Activated CD4-positive, alpha-beta T cell treated with anti-CD3 and anti-CD28 coated beads, Interleukin-2, amount 50 U/mL, for 1 hour (primary cell): ENCODE measurements at places on chromosomes 11 and 22.

DNA sequence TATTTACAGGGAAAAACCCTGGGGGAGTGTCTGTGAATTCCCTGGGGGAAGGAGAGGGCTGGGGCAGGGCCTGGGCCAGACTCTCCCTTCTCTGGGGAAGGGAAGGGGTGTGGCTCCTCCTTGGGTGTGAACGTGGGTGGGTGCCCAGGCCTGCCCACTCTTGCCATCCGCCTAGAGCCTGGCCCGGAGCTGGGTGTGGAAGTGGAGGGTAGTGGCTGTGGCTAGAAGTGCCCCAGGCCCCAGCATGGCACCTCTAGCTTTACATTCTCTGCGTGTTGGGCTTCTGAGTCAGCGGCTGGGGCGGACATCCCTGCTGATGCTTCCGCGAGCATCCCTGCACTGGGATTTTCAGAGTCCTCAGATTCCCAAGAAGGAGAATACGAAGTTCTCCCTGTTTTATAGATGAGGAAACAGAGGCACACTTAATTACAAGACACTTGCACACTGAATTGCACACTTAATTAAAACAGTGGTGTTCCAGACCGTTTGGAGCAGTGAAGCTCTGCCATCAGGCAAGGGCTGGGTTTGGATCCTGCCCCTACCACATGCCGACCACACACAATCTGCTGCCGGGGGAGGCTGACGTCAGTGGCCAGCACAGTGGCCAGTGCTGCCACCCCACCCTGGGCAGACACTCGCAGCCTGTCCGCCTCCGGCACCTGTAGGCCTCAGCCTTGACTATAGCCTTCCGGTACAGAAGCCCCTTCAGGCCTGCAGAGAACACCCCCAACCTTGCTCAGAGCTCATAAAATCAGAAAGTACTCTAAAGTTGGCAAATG, 7.6 kb downstream of the BAD start:
- no peak for DNase-seq

GRCh38 chr22:37487571-37487970, 1.4 kb upstream of the MFNG start:
- no peak for DNase-seq

- DNase-seq: no peak
Measured at GRCh38 chr22:30241576-30242371, 4.8 kb downstream of the LIF start.

- no peak for DNase-seq
Measured at GRCh38 chr11:97786961-97787360, 1233.8 kb upstream of the CNTN5 start.

DNA sequence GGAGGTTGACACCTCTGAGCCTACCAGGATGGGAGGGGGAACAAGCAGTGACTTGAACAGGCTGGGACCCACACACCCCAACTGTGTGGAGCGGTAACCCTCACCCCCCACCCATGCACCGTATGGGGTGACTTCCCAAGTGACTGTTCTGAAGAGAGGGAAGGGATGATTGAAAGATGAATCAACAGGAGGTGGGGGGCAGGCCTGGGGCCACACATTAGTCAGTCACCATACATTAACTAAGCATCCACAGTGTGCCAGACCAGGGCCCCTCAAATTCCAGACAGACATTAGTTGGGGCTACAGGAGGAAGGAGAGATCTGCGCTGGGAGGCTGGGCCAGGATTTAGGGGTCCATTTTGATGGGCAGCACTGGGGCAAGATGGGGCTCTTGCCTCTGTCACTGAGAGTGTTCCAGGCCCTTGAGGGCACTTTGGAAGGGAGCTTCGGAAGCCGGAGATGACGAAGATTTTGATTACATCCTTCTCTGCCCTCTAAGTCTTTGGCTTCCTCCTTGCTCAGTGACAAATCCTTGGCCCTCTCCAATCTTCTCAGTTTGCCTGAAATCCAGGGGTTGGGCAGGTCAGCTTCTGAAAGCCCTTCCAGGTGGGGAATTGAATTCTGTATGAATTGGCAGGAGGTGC, 966 bp downstream of the SMTN start:
- DNase-seq: no peak

DNA sequence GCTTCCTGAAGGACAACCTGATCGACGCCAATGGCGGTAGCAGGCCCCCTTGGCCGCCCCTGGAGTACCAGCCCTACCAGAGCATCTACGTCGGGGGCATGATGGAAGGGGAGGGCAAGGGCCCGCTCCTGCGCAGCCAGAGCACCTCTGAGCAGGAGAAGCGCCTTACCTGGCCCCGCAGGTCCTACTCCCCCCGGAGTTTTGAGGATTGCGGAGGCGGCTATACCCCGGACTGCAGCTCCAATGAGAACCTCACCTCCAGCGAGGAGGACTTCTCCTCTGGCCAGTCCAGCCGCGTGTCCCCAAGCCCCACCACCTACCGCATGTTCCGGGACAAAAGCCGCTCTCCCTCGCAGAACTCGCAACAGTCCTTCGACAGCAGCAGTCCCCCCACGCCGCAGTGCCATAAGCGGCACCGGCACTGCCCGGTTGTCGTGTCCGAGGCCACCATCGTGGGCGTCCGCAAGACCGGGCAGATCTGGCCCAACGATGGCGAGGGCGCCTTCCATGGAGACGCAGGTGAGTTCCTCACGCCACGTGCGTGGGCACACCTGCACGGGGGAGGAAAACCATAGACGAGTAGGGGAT, 1.5 kb downstream of the BCR start:
- DNase-seq: no peak

- no peak for DNase-seq
Measured at GRCh38 chr22:27431896-27432295, 369.7 kb downstream of the MN1 start.

- DNase-seq: no peak
Measured at GRCh38 chr11:64586366-64586765, 4.7 kb upstream of the SLC22A12 start.

GRCh38 chr11:36588099-36588498, 6.2 kb upstream of the IFTAP start:
- DNase-seq: no peak

DNA sequence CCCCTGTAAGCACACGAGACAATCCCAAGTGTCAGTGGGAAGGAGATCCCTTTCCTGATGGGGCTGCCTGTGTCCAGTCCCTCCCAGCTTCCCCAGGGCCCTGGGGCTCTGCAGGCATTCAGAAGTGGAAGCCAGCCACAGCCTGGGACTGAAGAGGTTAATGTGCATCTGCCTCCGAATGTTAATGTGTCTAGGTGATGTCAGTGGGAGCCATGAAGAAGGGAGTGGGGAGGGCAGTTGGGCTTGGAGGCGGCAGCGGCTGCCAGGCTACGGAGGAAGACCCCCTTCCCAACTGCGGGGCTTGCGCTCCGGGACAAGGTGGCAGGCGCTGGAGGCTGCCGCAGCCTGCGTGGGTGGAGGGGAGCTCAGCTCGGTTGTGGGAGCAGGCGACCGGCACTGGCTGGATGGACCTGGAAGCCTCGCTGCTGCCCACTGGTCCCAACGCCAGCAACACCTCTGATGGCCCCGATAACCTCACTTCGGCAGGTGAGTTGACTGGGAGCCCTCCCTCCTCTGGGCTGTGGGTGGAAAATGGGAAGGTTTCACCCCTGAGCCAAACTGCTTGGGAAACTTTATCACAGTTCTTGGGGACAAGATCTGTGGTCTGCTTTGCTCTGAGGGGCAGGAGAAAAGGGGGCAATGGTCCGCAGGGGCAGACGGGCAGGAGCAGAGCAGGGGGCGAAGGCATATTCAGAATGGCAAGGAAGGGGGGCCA, at the start of gene MCHR1:
MCHR1 (plus strand) TSS at position 236 of the 715 bp plus-strand sequence; CDS start at position 405, 169 bp downstream.
- no peak for DNase-seq

DNA sequence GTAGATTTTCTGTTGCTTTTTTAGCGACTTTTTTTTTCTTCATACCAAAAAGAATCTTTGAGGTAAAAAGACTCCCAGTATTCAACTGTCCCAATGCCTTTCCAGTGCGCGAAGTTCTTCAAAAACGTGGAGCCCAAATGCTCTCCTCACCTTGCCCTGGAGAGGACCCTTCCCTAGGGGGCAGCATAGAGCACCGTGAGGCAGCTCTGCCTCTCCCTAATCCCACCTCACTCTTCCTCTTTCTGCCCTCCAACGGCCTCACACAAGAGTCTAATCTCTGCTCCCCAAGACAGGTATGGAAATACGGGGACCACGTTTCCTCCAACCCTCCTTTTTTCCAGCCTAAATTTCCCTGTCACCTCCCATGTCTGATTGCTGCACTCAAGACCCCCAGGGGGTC, 117.5 kb upstream of the ALX4 start:
- DNase-seq: no peak

DNA sequence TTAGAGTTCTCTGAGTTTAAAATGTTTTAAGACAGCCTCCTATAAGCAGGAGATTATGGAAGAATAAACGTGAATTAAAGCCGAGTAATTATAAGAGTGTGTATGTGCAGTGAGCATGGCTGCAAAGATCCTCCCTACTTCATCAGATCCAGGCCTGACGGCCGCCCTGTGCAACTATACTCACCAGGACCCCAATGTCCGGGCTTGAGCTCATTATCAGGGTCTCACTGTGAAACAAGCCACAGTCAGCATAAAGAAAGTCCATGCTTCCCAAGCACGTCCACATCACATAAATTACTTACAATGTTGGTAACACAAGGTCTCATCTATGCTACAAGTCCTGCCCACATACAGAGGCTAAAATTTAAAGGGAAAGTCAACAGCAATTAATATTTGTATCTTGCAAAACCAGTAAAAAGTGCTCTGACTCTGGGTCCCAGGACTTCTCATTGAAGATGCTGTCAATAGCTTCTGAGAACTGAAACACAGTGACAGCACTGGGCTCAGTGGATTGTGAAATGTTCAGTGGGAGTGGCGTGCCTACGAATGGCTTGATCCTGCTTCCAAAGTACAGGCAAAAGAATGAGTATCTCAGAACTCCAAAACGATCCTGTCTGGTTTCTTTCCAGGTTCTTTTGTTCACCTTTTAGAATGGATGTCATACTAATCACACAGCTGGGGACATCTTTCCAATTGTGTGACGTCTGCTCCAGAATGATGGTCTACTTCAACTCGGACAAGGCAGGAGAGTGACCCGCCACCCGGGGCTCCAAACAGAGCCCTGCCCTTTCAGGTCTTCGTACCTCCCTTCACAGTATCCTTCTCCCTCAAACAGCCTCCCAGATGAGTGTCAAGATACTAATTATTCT, 72.1 kb upstream of the ARFGAP3 start:
- DNase-seq: no peak

- no peak for DNase-seq
Measured at GRCh38 chr11:30387891-30388861, 65.3 kb downstream of the ARL14EP start.

DNA sequence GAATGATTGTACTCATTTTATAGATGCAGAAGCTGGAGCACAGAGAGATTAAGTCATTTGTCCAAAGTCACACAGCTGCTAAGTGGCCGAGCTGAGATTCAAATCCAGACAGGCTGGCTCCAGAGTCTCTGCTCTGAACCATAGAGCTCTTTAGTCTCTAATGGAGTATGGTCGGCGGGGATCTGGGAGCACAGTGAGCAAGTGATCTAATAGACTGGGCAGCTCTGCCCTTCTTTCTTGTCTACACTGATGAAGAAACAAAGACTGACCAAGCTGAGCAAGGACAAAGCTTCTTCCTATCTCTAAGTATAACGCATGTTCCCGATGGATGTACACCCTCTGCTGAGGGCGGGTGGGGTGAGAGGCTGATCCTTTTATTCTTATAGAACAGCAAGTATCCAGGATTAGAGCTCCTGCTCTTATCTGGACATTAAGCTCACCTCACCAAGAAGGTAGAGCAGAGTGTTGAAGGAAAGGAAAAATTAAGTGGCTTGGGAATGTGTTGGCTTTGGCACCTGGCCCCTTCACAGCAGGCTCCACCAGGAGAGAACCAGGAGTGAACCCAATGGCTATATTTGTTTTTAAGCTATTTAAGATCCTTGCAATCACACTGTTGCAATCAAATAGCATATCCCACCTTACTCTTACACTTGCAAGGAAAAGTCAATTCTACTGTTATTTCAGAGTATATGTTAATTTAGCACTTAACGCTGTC, 68.7 kb downstream of the ETS1 start:
- no peak for DNase-seq

DNA sequence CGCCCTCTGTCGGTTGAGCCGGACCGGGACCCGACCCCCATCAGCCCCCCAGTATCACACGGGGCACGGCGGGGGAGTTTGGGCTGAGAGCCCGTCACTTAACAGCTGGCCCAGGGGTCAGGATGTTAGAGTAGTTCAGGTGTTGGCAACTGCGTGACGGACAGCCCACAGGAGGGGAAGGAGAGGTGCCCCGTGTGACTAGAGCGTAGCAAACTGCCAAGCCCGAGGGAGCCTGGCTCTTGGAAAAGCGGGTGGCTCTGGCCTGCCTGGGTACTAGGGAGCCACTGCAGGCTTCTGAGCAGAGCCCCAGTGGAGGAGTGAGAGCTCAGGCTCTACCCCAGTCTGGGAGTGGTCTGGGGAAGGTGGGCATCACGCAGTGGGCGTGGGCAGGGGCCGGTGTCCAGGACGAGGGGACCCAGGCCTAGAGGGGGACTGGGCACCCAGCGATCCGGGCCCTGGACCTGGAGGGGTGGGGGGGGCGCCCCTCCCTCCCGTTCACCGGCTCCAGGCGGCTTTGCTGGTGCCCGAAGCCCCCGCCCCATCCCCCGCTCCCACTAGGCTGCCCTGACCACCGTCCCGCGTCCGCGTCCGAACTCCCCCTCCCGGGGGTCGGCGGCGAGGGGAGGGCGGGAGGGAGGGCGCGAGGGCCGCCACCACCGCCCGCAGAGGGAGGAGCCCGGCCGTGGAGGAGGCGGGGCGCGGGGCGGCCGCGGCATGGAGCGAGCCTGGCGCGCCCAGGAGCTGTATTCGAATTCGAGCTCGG, 24.4 kb downstream of the SHANK3 start:
- DNase-seq: no peak

DNA sequence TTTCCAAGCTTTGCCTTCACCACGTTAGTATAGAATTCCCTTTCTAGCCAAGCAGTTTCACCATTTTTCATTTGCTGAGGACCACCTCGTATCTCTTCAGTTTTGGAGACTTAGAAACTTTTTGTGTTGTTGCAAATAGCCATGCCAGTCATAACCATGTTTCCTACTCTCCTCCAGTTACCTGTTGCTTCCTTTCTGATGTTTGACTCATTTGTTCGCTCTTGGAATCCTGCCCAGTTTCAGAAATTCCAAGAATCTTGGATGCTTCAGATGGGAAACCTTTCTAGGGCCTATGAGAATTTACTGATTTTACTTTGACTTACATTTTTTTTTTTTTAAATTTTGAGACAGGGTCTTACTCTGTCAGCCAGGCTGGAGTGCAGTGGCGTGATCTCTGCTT, 65.4 kb downstream of the PPP6R3 start:
- DNase-seq: no peak

DNA sequence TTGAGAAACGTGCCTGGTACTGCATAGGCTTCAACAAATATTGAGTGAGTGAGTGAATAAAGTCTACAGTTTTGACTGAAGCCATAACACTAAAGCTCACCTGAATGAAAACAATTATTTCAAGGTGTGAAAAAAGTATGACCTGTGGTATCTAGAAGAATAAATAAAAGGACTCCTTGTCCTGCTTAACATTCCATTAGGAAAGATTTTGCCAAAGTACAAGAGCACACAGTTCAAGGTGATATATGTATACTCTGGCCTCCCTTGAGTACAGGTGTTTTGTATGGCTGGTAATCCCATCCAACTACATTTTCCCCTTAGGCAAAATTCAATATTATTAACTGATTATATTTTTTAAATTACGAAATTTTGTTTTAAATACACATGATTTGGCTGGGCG, 1.8 kb upstream of the CREBZF start:
- no peak for DNase-seq
